ENCODE measurements at places on chromosomes 1 and 21.

- no peak for DNase-seq
These were observed 56.5 kb upstream of the ZNF326 start for GRCh38 chr1:89938171-89939055.

DNA sequence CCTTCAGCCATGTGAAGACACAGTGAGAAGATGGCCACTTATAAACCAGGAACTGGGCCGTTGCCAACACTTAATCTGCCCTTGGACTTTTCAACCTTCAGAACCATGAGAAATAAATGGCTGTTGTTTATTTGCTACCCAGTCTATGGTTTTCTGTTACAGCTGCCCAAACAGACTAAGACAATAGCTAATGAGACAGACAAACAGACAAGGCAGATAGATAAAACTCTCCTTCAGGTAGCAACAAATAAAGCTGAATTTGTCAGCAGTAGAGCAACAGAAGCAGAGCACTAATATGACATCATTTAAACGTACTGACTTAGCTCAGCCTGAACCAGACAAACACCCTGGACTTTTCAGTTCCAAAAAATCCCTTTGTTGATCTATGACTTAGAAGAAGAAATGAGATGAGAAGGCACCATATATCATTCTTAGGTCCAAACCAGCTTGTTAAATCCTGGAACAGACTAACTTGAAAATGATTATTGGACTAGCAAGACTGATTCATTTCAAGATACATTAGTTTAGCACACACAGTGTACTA lies 27.0 kb downstream of the ZZZ3 start:
- DNase-seq: no peak

- no peak for DNase-seq
These were observed 10.2 kb downstream of the CD52 start for GRCh38 chr1:26327956-26328362.

- DNase-seq: peak; percentile 20
These were observed 118.6 kb downstream of the AKT3 start for GRCh38 chr1:243731301-243731891.

DNA sequence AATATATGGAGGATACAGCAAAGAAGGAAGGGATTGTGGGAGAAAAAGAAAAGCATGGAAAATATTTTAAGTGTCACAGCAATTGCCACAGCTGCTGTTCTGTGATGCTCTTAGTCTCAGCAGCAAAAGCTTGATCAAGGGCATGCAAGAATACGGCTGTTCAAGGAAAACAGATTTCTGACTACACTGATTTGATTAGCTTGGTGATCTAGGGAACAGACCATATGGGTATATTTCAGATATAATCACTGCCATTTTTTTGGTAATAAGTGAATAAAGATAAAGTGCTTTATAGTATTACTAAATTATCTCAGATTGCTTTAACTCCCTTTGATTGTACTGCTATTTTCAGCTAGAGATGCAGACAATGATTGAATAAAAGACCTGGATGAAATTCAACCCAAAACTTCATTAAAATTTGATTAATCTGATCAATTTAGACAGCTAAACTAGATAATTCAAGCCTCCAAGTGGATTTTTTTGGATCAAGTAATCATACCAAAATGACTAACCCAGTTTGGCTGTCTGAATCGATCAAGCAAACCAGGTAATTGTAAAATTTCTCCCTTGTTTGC lies 33.3 kb upstream of the LYPLAL1 start:
- no peak for DNase-seq

Measured in NCI-H226 (cell line).